Activated CD4-positive, alpha-beta T cell treated with anti-CD3 and anti-CD28 coated beads, Interleukin-2, amount 10 ng/mL, durations not matched to agents 7 days and 5 days (primary cell): ENCODE measurements at places on chromosomes 1 and 21. TPM values are rescaled to one million over a fixed set of nuclear protein-coding genes. Genes with fewer than 3 reads are reported as not detected.

- no peak overlapping the region for H3K4me3 ChIP-seq
- H3K27ac ChIP-seq, result no peak overlapping the region
- H3K4me1 ChIP-seq, result no peaks in the 10 kb centered on the region
- no peak for DNase-seq
- H3K36me3 ChIP-seq, result no peaks in the 10 kb centered on the region
Measured at GRCh38 chr1:200916681-200917080, 22.0 kb downstream of the INAVA start.

- H3K27ac ChIP-seq, result no peak overlapping the region
- no peak overlapping the region for H3K4me3 ChIP-seq
- DNase-seq, result no peak
- H3K4me1 ChIP-seq, result no peaks in the 10 kb centered on the region
Measured at GRCh38 chr1:39061951-39062350, 35.8 kb downstream of the NDUFS5 start.

DNA sequence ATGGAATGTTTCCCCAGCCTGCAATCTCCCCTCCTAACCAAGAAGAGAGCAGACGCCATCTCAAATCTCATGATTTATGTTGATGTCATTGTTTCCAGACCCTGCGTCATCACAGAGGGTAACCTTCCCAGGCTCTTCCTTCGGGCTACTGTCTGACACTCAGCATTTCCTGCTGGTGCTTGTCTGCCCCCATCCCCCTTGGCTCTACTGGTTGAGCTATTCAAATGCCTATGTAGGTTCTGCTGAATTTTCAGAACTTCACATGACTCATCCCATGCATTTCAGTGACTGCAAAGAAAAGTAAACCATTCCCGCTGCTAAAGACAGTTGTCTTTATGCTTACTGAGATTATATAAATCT lies 24.8 kb upstream of the ITPKB start:
- DNase-seq, result no peak
- H3K36me3 ChIP-seq, result no peaks in the 10 kb centered on the region
- H3K4me3 ChIP-seq, result no peak overlapping the region
- peaks cover 24% of the 10 kb centered on the region for H3K4me1 ChIP-seq
- peaks cover 3% of the 10 kb centered on the region for H3K27me3 ChIP-seq

DNA sequence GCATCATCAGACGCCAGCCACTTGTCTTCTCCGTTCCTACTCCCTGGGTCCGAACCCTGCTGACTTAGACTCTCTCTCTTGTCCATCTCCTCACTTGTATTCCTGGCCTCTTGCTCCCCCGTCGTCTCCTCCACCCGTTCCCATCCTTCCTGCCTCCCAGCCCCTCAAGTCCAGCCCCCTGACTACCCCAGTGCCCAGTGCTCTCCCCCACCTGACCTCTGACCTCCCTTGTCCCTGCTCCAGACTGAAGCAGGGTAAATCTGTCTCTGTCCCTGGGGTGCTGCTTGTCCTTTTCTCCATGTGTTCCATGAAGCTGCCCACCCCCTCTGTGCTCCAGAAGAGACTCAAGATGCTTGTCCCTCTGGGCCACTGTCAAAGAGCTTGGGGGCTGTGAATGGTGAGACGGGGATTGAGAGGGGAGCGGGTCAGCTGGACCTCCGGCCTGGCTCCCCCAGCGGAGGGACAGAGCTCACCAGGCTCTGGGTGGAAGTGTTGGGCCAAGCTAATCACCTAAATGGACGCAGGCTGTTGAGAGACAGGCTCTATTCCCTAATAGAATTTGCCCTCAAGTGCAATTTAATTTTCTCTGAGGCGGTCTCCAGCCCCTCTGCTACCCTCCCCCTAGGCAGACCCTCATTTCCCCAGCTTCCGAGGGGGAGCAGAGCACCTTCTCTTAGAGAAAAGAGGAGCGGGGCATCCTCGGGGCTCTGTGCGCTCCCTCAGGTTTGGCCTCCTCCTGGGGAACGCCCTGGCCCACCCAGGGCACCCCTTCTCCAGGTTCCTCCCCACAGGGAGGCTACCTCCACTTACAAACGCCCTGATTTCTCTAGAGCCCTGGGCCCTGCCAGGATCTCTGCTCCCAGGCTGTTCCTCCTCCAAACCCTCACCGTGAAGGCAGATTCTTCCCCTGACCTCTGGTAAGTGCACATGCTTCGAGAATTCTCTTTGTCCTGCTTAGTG lies 11.0 kb upstream of the LHX4 start:
- DNase-seq, result no peak
- H3K36me3 ChIP-seq, result no peaks in the 10 kb centered on the region
- peaks cover 2% of the 10 kb centered on the region for H3K4me1 ChIP-seq
- H3K4me3 ChIP-seq, result no peak overlapping the region

GRCh38 chr21:38878379-38879179 lies 72.8 kb downstream of the ETS2 start:
- H3K4me1 ChIP-seq, result peaks cover 5% of the 10 kb centered on the region
- H3K36me3 ChIP-seq, result no peaks in the 10 kb centered on the region
- no peak for DNase-seq
- no peak overlapping the region for H3K27ac ChIP-seq

DNA sequence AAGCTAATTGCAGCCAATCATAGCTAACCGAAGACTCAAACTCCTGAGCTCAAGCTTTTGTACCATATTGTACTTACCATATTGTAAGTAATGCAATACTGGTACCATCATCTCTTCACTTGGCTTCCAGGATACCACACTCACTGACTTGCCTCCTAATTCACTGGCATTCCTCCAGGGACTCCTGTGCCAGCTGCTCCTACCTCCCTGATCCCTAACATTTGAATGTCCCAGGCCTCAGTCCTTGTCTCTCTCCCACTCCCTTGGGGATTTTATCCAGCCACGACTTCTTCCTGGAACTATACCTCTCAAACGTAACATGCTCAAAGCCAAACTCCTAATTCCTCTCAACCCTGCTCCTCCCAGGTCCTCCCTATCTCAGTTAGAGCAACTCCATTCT lies 33.8 kb downstream of the USP48 start:
- no peak for DNase-seq
- peaks cover 24% of the 10 kb centered on the region for H3K36me3 ChIP-seq
- no peaks in the 10 kb centered on the region for H3K4me1 ChIP-seq
- peak overlapping the region; percentile 3 for H3K27ac ChIP-seq
- no peaks in the 10 kb centered on the region for H3K27me3 ChIP-seq
- no peak overlapping the region for H3K4me3 ChIP-seq

GRCh38 chr21:31577271-31577670 lies 82.2 kb upstream of the SOD1 start:
- DNase-seq, result no peak
- H3K27me3 ChIP-seq, result peaks cover 22% of the 10 kb centered on the region
- H3K4me1 ChIP-seq, result no peaks in the 10 kb centered on the region
- H3K4me3 ChIP-seq, result no peak overlapping the region

GRCh38 chr1:57033222-57034001 lies 67.6 kb upstream of the C8B start:
- H3K36me3 ChIP-seq, result no peaks in the 10 kb centered on the region
- no peak overlapping the region for H3K27ac ChIP-seq
- no peaks in the 10 kb centered on the region for H3K4me1 ChIP-seq
- no peak for DNase-seq
- H3K4me3 ChIP-seq, result no peak overlapping the region
- H3K27me3 ChIP-seq, result no peaks in the 10 kb centered on the region

Gene DNM3
- total RNA-seq, result 2.1 TPM

DNA sequence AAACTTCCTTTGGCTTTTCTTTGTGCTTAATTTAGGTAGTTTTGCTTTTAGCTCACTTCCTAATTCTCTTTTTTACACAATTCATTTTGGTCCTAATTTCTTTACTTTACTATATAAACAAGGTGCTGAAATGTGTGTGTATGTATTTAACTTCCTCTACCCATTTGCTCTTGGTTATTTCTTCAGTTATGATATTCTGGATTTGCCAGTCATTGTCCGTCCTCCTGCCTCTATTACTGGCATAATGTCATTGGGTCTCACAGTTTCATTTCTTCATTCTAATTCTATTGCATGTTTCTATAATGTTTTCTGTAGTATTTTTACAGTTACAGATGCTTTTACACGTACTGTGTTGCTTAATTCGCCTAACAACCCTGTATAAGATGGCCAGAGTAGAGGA lies 96.2 kb downstream of the ZMYM4 start:
- no peak overlapping the region for H3K27ac ChIP-seq
- H3K4me3 ChIP-seq, result no peak overlapping the region
- H3K36me3 ChIP-seq, result peaks cover 7% of the 10 kb centered on the region
- H3K4me1 ChIP-seq, result peaks cover 9% of the 10 kb centered on the region
- no peaks in the 10 kb centered on the region for H3K27me3 ChIP-seq

Gene ELF3
- total RNA-seq, result 0.56 TPM

DNA sequence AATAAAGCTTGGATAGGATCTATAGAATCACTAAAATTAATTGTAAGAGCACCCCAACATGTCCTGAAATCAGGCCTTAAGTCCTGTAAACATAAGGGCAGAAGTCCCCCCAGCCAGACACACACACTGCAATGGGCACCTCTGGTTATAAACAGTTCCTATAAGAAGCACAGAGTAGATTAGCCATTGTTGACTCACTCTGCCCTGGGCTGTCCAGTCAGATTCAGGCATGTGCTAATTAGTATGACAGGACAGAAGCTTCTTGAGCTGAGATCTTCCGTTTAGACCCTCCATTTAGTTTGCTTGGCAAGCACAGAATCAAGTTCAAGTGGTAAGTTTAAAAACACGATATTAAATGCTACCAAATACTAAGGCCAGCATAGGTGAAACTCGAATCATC lies 11.8 kb upstream of the DENND1B start:
- H3K27me3 ChIP-seq, result no peaks in the 10 kb centered on the region
- no peak overlapping the region for H3K4me3 ChIP-seq
- no peak for DNase-seq
- H3K4me1 ChIP-seq, result no peaks in the 10 kb centered on the region
- no peak overlapping the region for H3K27ac ChIP-seq

DNA sequence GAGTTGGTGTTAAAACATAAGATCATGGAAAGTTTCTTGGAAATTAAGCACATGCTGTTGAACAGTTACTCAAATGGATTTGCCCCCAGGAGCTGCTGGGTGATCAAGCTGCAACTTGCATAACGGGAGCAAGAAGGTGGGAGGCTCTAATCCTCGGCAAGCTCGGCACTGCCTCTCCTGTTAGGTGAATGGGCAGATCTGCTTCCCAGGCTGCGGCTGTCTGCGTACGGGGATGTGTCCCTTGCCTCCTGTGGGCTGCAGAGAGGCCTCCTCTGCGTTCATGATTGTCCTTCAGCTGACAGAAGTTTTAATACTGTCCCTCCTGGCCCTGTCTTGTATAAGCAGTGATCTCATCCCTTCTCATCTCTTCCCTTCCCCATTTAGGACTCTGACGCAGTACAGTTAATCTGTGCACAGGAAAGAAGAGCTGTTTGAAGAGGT lies 36.7 kb downstream of the ATP1A1 start:
- H3K27me3 ChIP-seq, result no peaks in the 10 kb centered on the region
- H3K4me3 ChIP-seq, result no peak overlapping the region
- peaks cover 18% of the 10 kb centered on the region for H3K4me1 ChIP-seq
- no peak overlapping the region for H3K27ac ChIP-seq

Gene PTPN7
- total RNA-seq, result 183 TPM

- no peaks in the 10 kb centered on the region for H3K4me1 ChIP-seq
- no peak overlapping the region for H3K4me3 ChIP-seq
- H3K36me3 ChIP-seq, result no peaks in the 10 kb centered on the region
Measured at GRCh38 chr1:192628396-192629057, 7.4 kb upstream of the RGS13 start.

GRCh38 chr1:60596791-60597750 lies 485.3 kb upstream of the NFIA start:
- no peaks in the 10 kb centered on the region for H3K36me3 ChIP-seq
- H3K27me3 ChIP-seq, result no peaks in the 10 kb centered on the region
- no peak for DNase-seq

Gene TMEM50A
- total RNA-seq, result 176 TPM

Gene OXCT2
- not detected for total RNA-seq

Gene HAPLN2
- 0.62 TPM for total RNA-seq

DNA sequence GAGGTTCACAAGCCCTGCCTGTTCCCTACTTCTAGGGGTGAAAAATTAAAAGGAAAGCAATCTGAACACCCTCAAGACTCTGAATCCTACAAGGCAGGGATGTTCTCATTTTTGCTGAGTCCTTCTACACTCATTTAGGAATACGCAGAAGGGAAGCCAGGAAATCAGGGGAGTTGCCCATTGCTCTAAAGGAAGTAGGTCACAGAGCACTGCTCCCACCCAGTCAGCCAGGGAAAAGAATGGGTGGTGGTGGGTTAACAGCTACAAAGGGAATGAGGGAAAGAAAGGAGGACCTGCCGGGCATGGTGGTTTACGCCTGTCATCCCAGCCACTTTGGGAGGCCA lies 2.4 kb upstream of the CTTNBP2NL start:
- no peak overlapping the region for H3K4me3 ChIP-seq
- H3K36me3 ChIP-seq, result no peaks in the 10 kb centered on the region
- H3K4me1 ChIP-seq, result peaks cover 39% of the 10 kb centered on the region
- peaks cover 20% of the 10 kb centered on the region for H3K27me3 ChIP-seq
- no peak overlapping the region for H3K27ac ChIP-seq

- DNase-seq, result no peak
- peaks cover 32% of the 10 kb centered on the region for H3K36me3 ChIP-seq
- no peaks in the 10 kb centered on the region for H3K27me3 ChIP-seq
- H3K27ac ChIP-seq, result peak overlapping the region; percentile 98
- H3K4me1 ChIP-seq, result peaks cover 42% of the 10 kb centered on the region
Measured at GRCh38 chr1:150365941-150366340, 2.0 kb downstream of the RPRD2 start.

DNA sequence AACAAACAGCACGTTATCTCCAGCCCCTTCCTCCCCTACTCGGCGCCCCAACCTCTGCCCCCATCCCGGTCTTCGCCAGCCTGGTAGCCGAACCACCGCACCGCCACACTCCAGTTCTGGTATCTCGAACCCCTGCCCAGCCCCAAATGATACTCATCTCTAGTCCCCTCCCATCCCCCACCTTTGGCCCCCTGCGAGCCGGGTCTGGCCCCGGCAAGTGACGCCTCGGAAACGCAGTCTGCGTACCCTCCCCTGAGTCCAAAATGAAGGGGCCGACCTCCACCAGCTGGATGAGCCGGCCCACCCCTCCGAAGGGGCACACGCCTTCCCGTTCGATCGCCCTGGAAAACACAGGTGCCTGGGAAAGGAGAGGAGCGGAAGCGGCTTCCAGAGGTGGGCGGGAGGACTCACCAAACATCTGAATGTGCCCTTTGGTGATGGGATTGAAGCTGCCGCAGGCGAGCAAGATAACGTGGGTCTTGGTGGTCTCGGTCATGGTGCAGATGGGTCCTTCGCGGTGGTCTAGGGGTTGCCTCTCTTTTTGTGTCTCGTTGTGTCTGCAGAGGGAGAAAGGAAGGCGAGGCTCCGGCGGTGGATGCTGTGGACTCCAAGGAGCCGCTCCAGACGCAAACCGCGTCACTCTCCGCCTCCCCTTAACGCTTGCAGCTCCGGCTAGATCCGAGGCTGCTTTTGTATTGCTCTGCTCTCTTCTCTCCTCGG lies at the start of gene NMNAT2:
Gene NMNAT2 (minus strand): TSS at position 609 of the 720 bp plus-strand sequence. CDS start 113 bp downstream, at position 496.
- peak within 1 kb of the TSS; percentile 14 for H3K27ac ChIP-seq
- no peak for DNase-seq
- peaks cover 7% of the 10 kb centered on the region for H3K36me3 ChIP-seq
- H3K4me1 ChIP-seq, result peaks cover 23% of the 10 kb centered on the region
- H3K27me3 ChIP-seq, result peaks cover 56% of the 10 kb centered on the region

DNA sequence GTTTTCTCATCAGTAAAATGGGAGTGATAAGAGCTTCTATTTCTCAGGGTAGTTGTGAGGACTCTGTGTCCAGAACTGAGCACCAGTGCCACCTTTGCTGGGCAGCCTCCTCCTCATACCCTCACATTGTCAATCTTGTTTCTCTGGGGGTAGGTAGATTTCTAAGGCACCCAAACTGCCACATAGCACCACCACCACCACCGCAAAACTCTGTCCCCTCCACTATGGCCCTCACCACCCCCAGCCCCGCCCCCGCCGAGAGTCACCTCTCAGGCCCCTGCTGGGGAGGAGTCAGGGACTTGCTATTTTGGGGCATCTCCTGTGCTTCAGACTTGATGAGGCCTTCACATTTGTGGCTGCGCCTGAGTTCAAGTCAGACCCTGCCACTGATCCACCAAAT lies 549.2 kb downstream of the PTPRU start:
- H3K4me3 ChIP-seq, result no peak overlapping the region
- peaks cover 4% of the 10 kb centered on the region for H3K27me3 ChIP-seq
- no peak overlapping the region for H3K27ac ChIP-seq
- no peak for DNase-seq
- no peaks in the 10 kb centered on the region for H3K4me1 ChIP-seq
